IPS DF 19.7 (cell line): ENCODE measurements at places on chromosomes 3 and 15.

GRCh38 chr3:123329636-123330340 lies 119.1 kb downstream of the ADCY5 start:
- DNase-seq = no peak

GRCh38 chr3:159418571-159419526 lies 569.8 kb upstream of the IL12A start:
- DNase-seq = no peak

DNA sequence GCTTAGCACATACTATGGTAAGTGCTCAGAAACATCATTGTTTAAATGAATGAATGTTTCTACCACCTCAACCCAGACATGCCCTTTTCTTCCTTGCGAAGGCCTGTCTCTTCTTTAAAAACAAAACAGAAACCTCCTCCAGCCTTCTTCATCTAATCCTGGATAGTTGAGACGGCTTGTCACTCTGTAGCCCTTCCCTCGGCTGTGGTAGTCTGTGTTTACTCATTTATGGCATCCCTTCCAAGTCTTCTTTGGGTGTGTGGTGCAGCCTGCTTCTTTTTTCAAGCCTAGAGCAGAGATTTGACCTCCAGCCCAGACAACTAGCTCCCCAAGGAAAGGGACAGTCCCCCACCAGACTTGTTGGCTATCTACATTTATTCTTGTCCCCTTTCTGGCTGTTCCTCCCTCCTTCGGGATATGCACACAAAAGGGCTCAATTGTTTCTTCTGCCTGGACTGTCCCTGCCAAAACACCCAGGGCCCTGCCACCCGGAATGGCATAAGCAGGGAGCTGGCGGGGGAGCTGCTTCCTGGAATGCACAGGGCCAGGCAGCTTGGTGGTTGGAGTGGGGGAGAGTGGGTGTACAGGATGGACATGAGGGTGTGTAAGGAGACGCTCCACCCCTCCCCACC lies 67.8 kb downstream of the ITGA11 start:
- no peak for DNase-seq

GRCh38 chr3:28268989-28269388 lies 27.6 kb downstream of the CMC1 start:
- no peak for DNase-seq

- no peak for DNase-seq
These were observed 240.1 kb downstream of the ISL2 start for GRCh38 chr15:76576523-76577279.

DNA sequence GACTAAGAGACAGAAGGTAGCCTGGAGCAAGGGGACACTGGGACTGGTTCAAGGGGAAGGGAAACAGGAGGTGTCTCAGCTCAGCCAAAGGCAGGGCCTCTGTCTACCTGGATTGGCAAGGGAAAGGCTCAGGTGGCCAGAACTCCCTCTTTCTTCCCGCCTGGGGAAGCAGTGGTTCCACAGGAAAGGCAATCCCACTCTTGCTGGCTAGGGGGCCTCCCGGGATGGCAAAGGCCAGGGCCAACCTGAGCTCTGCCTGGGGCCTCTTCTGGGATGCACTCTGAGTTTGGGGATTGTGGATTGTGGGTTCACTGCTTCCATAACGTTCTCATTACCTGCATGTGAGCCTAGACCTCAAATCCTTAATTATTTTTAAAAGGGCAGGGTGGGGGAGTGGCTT lies 13.0 kb upstream of the PARP6 start:
- DNase-seq = no peak

DNA sequence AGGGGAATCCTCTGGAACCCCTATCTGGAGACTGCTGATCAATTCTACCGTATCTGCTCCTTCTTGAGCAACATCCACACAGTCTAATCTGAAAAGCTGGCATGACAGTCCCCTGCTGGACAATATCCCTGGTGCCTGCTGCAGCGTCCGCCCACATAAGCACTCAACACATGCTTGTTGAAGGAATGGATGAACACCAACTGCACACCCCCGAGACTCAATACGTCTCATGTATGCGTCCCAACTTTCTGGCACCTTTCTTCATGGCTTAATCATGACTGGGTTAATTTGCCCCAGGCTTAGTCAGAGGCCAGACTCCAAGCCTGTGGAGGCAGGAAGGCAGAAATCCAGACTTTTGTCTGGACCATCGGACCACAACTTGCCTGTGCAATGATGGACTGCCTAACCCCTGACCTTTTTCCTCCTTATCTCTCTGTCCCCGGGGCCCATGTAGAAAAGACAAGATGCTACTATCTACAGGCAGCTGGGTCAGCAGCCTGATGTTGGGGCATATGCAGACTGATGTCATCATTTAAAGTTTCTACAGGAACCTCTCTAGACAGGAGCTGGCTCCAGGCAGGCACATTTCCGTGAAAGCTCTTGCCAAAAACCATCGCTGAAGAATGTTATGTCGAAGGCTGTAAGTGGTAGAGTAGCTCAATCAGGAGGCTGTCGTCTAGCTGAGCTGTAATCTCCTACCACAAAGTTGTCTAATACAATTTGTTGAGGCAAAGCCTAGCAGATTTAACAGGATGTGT lies 114.1 kb upstream of the TPM1 start:
- no peak for DNase-seq

GRCh38 chr3:64225695-64226499 lies 631 bp upstream of the PRICKLE2 start:
- no peak for DNase-seq

DNA sequence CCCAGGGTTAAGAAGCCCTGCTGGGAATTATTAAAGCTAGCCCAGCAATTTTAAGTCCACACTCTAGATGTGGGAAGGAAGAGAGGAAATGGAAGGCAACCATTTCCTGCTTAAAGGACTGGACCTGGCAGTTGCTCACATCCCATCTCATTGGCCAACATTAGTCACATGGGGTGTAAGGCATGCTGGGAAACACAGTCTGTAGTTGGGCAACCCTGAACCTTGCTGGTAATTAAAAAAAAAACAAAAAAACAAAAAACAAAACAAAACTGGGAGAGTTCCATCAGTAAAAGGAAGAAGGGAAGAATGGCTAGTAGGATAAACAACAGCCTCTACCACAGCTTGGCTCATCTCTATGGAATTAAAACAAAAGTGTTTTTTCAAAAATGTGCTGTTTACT lies 136.0 kb downstream of the VGLL4 start:
- no peak for DNase-seq

DNA sequence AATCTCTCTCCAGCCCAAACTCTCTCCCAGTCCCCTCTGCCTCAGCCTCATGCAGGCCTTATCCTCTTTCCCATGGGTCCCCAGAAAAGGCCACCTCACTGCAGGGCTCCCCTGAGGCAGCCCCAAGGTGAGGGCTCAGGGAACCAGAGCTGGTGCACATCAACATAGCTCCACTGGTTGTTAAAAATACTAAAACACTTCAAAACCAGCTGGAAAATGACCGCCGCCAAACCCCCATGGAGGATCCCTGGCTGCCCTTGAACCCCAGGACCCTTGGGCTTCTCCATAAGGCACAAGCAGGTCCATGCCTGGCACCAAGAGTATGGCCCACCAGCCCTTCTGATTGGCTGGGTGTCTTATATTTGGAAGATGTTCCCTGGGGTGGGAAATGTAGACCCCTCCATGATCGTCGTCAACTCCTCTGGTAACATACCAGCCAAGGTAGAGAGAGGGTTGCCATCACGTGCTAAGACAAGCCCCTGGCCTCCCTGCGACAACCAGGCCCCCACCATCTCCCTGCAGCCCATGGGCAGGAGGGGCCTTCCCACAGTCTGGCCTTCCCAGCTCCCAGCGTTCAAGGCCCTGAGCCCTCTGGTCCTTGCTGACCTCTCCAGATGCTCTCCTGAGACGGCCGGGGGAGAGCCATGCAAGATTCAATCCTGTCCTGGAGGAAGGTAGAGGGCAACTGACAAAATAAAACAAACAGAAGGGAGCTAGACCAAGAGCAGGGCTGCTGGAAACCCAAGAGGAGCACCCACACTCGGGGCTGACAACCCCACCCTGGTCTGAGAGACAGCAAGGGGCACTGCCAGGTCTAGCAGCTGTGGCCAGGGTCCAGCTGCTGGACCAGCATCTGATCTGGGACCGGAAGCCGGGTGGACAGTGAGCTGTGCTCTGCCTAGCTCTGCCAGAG lies 132.1 kb upstream of the PRR20G start:
- no peak for DNase-seq

DNA sequence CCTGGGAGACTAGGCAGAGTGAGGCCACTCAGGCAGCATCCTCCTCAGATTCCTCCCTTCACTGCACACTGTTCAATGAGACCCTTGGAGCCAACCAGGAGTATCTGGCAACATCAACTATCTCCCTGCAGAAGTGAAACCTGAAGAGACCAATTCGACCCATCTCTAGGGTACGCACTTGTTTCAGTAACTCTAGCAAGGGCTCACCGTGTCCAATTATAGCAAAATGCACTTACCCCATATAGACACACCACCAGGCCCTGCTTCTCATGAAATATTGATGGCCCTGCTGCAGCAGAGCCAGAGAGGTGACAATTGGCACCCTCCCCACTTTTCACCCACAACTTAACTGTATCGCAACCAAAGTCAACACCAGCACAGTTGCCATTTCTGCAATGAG lies 196.1 kb upstream of the IGF1R start:
- no peak for DNase-seq

DNA sequence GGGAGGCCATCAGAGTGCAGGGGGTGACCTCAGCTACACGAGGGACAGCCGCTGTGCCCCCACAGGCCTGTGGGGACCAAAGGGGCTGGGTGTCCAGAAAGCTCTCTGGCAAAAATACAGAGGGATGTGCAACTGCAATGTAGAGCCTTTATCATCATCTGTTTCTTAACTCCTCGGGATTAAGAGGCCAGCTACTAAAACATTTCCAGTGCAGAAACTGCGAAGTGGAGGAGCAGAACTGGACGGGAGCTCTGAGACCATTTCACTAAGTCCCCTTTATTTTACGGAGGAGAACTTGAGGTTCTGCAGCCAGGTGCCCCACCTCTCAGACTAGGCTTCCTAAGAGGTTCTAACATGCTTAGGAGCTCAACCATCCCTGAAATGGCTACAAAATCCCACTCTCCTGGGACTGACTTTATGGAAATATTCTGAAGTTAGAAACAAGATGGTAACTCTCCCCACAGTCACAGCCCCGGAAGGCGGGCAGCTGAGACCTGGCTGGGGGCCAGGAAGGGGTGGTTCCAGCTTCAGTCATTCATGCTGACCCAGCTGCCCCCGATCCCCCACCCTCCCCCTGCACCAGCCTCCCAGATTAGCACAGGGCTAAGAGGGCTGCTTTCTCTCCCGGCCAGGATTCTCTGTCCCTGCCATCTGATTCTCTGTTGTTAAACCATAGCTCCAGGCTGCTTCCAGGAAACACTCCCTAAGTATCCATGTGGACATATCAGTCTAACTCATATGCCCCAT lies 40.3 kb downstream of the UMPS start:
- DNase-seq = no peak

DNA sequence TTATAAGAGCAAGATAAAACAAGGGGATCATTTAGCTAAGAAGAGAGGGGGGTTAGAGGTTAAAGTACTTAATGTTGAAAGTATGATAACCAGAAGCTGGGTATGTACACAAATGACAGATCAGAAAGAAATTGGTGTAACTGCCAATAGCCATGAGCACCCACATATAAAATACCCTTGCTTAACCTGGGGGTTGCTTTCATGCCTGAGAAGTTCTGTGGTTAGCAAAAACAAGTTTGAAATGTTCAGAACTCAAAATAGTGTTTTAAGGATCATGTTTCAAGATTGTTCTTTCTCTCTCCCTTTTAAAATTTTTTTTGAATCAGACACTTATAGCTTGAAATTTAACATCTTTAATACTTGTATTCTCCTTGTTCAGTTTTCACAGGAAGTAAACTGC lies 321.4 kb upstream of the GBE1 start:
- DNase-seq = no peak

GRCh38 chr3:126927401-126927750 lies 55.5 kb upstream of the PLXNA1 start:
- no peak for DNase-seq

- DNase-seq = no peak
These were observed 115.9 kb downstream of the CBLB start for GRCh38 chr3:105752791-105753415.

- no peak for DNase-seq
These were observed 29.8 kb upstream of the PLA2G4E start for GRCh38 chr15:42050484-42051255.

GRCh38 chr3:9786825-9787669 lies 5.2 kb downstream of the TADA3 start:
- no peak for DNase-seq

DNA sequence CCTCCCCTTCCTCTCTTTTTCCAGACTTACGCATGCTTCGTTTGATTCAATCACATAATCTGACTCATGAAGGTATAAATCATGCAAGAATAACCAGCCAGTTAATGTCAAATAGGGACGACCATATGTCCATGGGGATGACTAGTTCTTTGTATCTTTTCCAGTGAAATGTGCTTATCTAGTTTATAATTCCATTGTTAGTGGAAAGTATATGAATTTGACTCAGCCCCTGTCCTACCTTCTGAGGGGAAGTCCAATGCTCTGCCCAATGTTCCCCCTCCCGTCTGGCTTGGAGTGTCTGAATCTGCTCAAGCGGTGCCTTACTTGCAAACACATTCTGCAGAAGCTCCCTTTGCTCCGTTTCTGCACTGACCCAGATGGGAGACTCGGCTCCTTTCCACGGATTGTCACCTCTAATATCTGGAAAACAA lies 55.0 kb upstream of the EPHB3 start:
- no peak for DNase-seq

- no peak for DNase-seq
These were observed 40.2 kb upstream of the ARF4 start for GRCh38 chr3:57637391-57637790.

DNA sequence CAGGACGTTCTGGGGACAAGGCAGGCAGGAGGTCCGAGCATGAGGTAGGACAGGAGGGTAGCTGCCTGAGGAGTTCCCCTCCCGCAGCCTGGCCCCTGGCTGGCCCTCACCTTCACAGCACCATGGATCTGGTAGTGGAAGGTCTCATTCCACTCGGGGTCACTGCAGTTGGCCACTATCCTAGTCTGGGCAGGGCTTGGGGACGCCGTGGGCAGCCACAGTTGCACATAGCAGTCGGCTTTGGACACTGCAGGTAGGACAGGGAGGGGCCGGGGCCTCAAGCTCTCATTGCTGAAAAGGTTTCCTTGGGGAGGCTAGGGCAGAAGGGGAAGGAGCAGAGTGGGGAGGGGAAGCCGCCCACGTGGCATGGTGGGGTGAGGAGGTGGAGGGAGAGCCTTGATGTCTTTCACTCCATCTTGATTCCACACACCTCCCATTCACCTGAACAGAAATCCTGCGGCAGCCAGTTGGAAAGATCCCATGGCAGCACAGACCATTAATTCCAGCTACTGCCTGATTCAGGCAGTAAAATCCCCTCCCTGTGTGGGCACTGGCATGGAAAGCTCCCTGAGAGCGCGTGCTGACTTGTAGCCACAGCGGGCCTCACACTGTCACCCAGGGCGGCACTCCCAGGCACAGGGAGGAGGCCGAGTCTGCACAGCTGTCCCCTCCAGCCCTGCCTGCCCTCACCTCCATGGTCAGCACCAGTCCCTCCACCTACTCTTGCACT lies 2.1 kb downstream of the PLA2G4F start:
- no peak for DNase-seq

GRCh38 chr3:65169961-65170360 lies 482.2 kb upstream of the ADAMTS9 start:
- no peak for DNase-seq

GRCh38 chr15:32941823-32942222 lies 224.0 kb downstream of the GREM1 start:
- no peak for DNase-seq

- DNase-seq = no peak
These were observed 39.4 kb upstream of the SNRK start for GRCh38 chr3:43246976-43247375.

- DNase-seq = no peak
These were observed 193.2 kb upstream of the ZNF385D start for GRCh38 chr3:21944251-21944650.

GRCh38 chr3:158712443-158712842 lies 19.8 kb downstream of the RARRES1 start:
- DNase-seq = no peak

GRCh38 chr3:160390565-160391138 lies 8.4 kb downstream of the IFT80 start:
- no peak for DNase-seq
